Central memory CD8-positive, alpha-beta T cell (primary cell): ENCODE measurements at places on chromosomes 2 and 18.

DNA sequence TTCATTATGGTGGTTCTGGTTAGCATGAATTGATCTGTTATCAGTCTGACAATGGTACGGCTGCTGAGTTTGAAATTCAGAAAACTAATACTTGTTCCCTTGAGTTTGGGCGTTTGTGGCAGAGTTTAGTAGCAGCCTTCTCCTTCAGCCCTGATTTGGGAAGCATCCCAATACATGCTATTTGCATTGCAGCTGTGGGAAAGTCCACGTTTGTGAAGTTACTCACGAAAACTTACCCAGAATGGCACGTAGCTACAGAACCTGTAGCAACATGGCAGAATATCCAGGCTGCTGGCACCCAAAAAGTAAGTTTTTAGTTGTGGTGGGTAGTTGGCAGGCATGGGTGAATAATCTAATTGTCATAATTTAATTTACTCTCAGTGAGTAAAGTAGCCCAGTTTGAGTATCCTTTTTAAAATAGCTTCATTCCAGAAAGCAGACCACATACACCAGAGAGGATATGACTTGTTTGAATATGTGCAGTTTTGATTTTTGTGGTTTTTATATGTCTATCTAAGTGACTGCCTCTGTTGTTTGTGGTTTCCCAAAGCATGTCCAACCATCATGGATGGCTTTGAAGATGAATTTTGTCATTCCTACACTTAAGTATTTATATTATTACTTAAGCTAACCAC is 12.2 kb downstream of the DGUOK start:
- H3K27me3 ChIP-seq, result no peaks in the 10 kb centered on the region
- H3K4me3 ChIP-seq, result no peak overlapping the region
- peaks cover 57% of the 10 kb centered on the region for H3K4me1 ChIP-seq
- peaks cover 16% of the 10 kb centered on the region for H3K36me3 ChIP-seq
- no peak overlapping the region for H3K27ac ChIP-seq

- H3K27ac ChIP-seq, result no peak overlapping the region
- DNase-seq, result no peak
- no peaks in the 10 kb centered on the region for H3K4me1 ChIP-seq
- H3K36me3 ChIP-seq, result no peaks in the 10 kb centered on the region
- H3K27me3 ChIP-seq, result no peaks in the 10 kb centered on the region
- H3K4me3 ChIP-seq, result no peak overlapping the region
Observed at GRCh38 chr18:74006143-74006542, 141.5 kb downstream of the FBXO15 start.

GRCh38 chr2:50597206-50597605 is 434.7 kb downstream of the NRXN1 start:
- no peaks in the 10 kb centered on the region for H3K4me1 ChIP-seq
- no peak overlapping the region for H3K4me3 ChIP-seq
- H3K27me3 ChIP-seq, result no peaks in the 10 kb centered on the region
- no peaks in the 10 kb centered on the region for H3K36me3 ChIP-seq
- H3K27ac ChIP-seq, result no peak overlapping the region
- no peak for DNase-seq

GRCh38 chr2:130391058-130391871 is 35.4 kb downstream of the PTPN18 start:
- peaks cover 21% of the 10 kb centered on the region for H3K4me1 ChIP-seq
- peaks cover 1% of the 10 kb centered on the region for H3K36me3 ChIP-seq
- no peak for DNase-seq
- H3K4me3 ChIP-seq, result peak overlapping the region; percentile 71

GRCh38 chr18:74488864-74489263 is 7.3 kb upstream of the CNDP2 start:
- DNase-seq, result no peak
- H3K36me3 ChIP-seq, result no peaks in the 10 kb centered on the region
- H3K27me3 ChIP-seq, result no peaks in the 10 kb centered on the region
- peaks cover 11% of the 10 kb centered on the region for H3K4me1 ChIP-seq

DNA sequence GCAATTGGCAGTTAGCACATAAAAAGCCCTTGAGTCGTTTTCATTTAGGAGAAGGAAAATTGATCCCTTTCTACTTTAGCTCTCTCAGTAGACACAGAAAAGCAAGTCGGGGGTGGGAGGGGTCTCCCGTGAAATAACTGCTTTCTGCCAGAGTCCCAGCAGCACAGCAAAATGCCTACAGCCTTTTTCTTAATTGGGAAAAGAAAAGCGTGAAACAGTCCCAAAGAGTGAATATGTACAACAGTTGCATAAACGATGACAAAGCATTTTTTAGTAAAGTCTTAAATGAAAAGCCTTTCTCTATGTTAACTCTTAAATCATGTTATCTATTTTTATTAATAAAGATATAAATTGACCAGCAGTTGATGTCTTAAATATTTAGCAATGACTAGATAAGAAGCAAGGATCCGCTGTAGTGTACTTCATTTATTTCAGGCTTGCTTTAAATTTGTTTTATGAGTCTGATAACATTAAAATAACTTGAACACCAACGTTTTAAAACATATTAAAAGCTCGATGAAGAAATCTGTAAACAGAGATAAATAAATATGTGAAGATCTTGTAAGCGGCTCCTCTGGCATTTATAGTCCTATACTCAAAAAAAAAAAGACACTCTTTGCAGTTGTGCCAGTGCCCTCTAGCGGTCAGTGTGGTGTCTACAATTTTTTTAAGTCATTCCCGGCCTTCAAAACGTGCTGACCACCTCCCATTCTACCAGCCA is 42.3 kb upstream of the ATIC start:
- peak; percentile 24 for DNase-seq
- no peaks in the 10 kb centered on the region for H3K4me1 ChIP-seq
- no peak overlapping the region for H3K4me3 ChIP-seq
- H3K27ac ChIP-seq, result no peak overlapping the region

DNA sequence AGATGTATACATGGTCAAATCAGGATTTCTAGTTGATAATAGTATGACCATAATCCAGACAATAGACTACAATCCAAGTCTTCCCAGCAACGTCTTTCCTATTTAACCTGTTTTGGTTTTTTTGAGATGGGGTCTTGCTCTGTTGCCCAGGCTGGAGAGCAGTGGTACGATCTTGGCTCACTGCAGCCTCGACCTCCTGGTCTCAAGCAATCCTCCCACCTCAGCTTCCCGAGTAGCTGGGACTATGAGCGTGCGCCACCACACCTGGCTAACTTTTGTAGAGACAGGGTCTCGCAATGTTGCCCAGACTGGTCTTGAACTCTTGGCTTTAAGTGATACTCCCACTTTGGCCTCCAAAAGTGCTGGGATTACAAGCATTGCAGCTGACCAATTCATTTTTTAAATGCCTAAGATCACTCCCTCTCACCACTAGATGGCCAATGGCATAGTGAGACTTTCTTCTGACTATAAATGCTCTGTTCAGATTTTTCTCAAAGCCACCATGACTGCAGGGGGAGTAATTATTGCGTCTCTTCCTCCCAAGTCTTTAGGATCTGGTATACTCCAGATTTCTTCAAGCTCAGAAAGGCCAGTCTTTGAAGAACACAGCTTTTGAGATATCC is 47.6 kb downstream of the HNRNPLL start:
- DNase-seq, result no peak
- H3K4me3 ChIP-seq, result no peak overlapping the region
- peaks cover 13% of the 10 kb centered on the region for H3K36me3 ChIP-seq

GRCh38 chr2:16123856-16124780 is 183.8 kb downstream of the MYCN start:
- H3K4me1 ChIP-seq, result no peaks in the 10 kb centered on the region
- H3K27me3 ChIP-seq, result no peaks in the 10 kb centered on the region
- H3K4me3 ChIP-seq, result no peak overlapping the region
- no peak for DNase-seq

- H3K36me3 ChIP-seq, result no peaks in the 10 kb centered on the region
- H3K27me3 ChIP-seq, result peaks cover 14% of the 10 kb centered on the region
- no peak for DNase-seq
- H3K4me1 ChIP-seq, result peaks cover 9% of the 10 kb centered on the region
- no peak overlapping the region for H3K27ac ChIP-seq
- no peak overlapping the region for H3K4me3 ChIP-seq
Observed at GRCh38 chr2:222747526-222748160, 76.2 kb downstream of the MOGAT1 start.

- no peak for DNase-seq
- H3K36me3 ChIP-seq, result no peaks in the 10 kb centered on the region
- H3K4me3 ChIP-seq, result no peak overlapping the region
- no peaks in the 10 kb centered on the region for H3K4me1 ChIP-seq
- no peak overlapping the region for H3K27ac ChIP-seq
Observed at GRCh38 chr2:144995482-144995881, 475.6 kb upstream of the ZEB2 start.

GRCh38 chr2:188919824-188920223 is 54.3 kb upstream of the COL3A1 start:
- no peak overlapping the region for H3K27ac ChIP-seq
- no peaks in the 10 kb centered on the region for H3K36me3 ChIP-seq
- H3K27me3 ChIP-seq, result no peaks in the 10 kb centered on the region
- no peak overlapping the region for H3K4me3 ChIP-seq

DNA sequence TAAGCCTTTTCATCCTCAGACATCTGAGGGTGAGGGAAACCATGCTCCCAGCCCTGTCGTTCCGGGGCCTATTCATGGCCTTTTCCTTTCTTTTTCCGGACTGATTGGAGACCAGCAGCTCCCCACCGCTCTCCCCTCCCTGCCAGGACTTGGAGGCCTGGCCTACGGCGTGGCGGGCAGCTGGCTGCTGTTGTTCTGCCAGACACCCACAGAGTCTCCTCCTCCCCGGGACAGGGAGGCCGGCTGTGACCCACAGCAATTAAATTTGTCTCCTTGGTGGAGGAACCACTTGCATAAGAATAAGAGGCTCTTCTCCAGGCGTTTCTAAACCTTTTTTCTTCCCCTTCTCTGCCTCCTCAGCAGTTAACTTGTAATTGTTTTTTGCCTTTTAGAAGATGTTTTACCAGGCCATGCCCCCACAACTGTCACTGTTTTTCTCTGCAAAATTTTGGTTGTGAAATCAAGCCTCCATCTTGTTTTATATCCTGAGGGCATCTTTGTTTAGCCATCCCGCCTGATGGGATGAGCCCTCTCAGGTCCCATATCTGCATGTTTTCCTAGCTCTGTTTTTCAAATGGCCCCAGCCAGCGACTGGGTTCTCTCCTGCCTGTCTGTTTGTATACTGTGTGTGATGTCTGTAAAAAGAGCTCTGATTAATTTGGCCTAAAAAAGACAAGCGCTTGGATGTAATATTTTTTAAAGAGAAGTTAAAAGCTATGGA is 1060.0 kb upstream of the DDX18 start:
- H3K27ac ChIP-seq, result no peak overlapping the region
- DNase-seq, result no peak
- H3K36me3 ChIP-seq, result no peaks in the 10 kb centered on the region
- no peak overlapping the region for H3K4me3 ChIP-seq
- no peaks in the 10 kb centered on the region for H3K27me3 ChIP-seq

DNA sequence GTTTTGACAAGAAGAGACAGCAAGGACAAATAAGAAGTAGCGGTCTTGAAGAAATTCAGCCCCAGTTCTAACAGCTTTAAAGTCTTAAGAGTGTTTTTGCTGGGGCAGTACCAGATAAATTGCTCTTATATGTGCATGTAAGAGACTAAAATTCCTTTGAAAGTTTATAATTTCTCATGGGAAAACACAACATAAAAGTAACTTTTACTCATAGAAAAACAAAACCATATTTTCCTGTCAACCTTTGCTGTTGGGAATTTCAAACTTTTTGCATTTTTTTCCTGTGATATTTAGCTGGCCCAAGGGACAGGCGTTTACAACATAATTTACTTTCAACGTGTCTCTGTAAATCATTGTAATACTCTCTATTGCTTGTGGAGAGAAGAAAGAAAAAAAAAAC is 767.8 kb upstream of the ZEB2 start:
- H3K4me3 ChIP-seq, result no peak overlapping the region
- no peak for DNase-seq
- no peaks in the 10 kb centered on the region for H3K36me3 ChIP-seq
- no peaks in the 10 kb centered on the region for H3K4me1 ChIP-seq
- H3K27ac ChIP-seq, result no peak overlapping the region

DNA sequence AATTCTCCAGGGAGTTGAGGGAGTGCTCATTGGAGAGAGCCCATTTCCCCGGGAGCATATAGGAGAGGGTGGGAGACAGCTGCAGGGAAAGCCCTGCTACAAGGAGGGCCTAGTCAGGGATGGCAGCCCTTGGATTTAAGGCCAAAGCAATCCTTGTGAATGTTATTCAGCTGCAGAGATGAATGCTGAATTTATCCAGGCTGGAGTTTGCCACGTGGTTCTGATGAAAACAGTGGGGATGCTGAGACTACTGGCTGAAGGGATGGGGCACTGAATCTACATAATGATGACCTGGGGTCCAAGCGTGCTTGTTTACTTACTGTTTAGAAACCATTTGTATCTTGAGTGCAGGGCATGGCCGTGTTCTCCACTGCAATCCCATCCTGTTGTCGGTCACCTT is 35.6 kb upstream of the RNF149 start:
- DNase-seq, result no peak
- H3K4me3 ChIP-seq, result no peak overlapping the region
- H3K27me3 ChIP-seq, result no peaks in the 10 kb centered on the region
- H3K36me3 ChIP-seq, result no peaks in the 10 kb centered on the region
- no peak overlapping the region for H3K27ac ChIP-seq

GRCh38 chr18:3449512-3450011 is 410 bp upstream of the TGIF1 start:
- H3K4me1 ChIP-seq, result peaks cover 28% of the 10 kb centered on the region
- peak overlapping the region; percentile 96 for H3K4me3 ChIP-seq
- DNase-seq, result peak; percentile 56
- H3K27ac ChIP-seq, result peak overlapping the region; percentile 100
- H3K36me3 ChIP-seq, result peaks cover 56% of the 10 kb centered on the region
